Stimulated activated CD8-positive, alpha-beta memory T cell treated with anti-CD3 and anti-CD28 coated beads, Interleukin-2, amount 100 ng/mL, for 1 hour (primary cell): ENCODE measurements at places on chromosomes 13 and 19.

DNA sequence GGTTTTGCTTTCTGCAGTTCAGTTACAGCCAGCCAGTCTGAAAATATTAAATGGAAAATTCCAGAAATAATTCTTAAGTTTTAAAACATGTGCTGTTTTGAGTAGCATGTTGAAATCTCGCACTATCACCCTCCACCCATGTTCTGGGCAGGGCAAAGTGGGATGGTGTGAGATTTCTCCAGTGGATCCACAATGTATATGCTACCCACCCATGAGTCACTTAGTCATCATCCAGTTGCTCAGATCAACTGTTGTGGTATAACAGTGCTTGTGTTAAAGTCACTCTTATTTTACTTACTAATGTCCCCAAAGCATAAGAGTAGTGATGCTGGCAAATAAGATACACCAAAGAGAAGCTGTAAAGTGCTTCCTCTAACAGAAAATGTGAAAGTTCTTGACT lies 56.4 kb downstream of the CYSLTR2 start:
- no peak for DNase-seq

DNA sequence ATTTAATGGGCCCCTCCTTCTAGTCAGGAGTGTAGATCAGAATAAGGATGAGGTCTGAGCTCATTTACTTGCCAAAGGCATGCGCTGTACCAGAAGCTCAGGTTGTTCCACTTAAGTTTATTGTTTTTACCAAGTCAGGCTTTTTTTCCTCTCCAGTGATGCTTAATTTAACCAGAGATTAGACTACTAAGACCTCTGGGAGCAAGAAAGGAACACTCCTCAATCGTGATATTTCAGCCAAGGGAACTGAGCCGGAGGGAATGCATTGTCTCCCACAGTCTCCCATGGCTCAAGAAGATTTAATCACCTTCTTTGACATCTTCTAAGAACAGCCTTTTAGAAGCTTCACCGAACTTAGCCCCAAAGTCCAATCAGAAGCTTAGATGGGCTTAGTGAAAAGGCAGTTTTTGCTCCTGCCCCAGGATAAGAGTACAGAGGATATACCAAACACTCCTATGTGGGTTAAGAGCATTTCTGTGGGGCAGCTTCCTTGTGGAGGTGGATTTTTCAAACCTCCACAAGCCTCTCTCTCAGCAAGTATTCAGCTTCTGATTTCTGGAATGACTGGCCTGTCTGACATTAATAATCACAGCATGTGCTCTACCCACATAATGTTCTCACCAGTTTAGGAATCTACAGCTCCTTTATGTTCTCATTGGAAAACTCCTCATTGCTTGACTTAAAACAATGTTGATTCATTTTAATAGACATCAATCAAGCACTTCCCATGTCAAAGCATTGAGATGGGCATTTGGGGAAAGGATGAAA lies 322.7 kb downstream of the SUCLA2 start:
- DNase-seq = no peak

DNA sequence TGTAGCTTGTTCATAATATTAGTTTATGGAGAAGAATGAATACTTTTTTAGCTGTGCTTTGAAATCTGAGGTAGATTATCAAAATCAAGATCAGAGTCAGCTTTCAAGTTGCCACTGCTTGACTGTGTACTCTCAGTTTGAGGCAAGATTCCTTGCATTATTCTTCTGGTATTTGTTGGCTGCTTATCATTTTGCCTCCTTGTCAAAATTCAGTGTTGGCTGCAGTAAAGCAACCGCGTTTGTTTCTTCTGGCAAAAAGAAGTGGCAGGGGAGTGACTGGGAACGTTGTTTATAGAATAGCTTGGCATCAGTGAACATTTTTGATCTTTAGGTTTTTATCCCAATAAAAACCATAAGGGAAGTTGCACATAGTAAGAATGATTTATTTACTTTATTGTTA lies 419.3 kb upstream of the GPC6 start:
- DNase-seq = no peak

DNA sequence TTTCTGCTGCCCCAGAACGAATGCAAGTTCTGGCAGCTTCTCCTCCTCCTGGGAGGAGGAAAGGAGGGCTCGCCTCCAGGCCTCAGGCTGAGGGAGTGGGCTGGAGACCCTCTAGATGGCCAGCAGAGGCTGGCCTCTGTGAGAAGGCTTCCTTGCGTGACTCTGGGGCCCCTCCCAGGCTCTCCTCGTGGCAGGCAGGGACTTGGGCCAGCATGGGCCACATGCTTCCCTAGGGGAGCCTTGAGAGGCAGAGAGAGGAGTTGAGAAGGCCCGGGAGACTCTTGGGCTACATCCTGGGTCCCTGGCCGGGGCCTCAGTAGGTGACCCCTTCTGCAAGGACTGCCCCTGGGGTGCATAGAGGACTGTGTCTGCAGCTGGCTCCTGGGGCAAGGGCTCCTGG lies 25.9 kb downstream of the LYL1 start:
- DNase-seq = no peak

- no peak for DNase-seq
Observed at GRCh38 chr13:33092073-33092987, 76.1 kb downstream of the KL start.

DNA sequence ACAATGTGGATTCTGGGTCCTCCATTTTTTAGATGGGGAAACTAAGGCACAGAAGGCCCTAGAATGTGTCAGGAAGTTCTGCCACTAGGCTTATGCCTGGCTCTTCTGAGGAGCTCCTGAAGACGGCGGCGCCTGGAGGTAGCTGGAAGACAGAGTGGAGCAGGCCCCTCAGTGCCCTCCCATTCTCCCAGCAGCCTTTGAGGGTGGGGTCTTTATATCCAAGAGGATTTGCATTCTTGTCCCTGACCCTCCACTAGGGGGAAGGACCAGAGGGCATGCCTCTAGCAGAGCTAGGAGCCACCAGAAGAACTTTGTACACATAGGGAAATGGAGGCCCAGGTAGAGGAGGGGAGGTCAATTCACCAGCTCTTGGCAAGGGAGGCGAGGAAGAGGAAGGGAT lies 9.4 kb downstream of the CELF5 start:
- no peak for DNase-seq

GRCh38 chr13:23817136-23817535 lies 72.1 kb downstream of the MIPEP start:
- DNase-seq = no peak

DNA sequence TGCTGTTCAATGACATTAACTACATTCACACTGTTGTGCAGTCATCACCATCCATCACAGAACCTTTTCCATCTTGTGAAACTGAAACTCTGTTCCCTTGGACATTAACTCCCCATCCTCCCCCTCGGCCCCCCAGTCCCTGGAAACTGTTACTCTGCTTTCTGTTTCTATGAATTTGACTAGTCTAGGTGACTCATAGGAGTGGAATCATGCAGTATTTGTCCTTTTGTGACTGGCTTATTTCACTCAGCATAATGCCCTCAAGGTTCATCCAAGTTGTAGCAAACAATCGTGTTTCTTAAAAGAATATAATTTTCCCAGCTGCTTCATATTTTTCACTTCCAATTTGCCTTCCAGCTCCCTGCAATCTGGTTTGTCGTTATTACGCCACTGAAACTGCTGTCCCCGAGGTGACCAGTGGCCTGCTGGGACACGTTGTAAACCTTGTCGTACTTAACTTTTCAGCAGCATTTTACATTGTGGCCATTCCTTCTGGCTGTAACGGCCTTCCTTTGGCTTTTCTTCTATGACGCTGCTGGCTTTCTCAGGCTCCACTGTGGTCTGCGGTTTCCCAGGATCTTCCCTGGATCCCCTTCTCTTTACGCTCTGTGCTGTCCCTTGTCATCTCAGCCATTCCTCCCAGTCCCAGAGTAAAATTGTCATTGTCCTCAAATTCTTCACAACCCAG lies 74.0 kb downstream of the DHRS12 start:
- DNase-seq = no peak

DNA sequence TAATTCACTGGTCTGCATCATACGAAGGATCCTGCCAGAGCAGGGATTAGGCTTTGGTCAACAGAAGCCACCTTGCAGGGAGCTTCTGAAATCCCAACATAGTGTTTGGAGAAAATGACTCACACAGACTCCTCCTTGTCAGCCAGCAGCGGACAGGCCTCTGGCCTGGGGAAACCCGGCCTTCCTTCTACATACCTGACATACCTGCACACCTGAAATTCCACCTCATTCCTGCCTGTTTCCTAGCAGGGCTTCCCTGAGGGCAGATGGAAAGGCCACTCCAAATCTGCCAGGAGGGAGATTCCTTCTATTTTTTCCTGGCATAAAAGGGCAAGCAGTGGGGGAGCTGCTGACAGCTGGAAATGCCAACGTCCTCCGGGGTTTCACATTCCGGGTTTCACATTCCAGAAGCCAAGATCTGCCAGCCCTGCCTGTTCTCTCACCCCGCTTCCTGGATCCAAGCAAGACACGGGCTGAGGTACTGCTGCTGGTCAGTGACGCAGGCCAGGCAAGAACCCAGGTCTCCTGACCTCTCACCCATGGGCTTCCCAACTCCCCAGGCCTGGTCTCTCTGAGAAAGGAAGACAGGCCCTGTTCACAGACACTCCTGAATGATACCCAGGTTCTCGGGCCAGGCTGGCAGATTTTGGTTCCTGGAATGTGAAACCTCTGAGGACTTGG lies 18.2 kb upstream of the IGFL1 start:
- no peak for DNase-seq

GRCh38 chr13:99659226-99659625 lies 158.0 kb downstream of the TM9SF2 start:
- no peak for DNase-seq

- no peak for DNase-seq
Observed at GRCh38 chr13:20840568-20840967, 62.0 kb downstream of the XPO4 start.

GRCh38 chr13:95833126-95833525 lies 156.2 kb downstream of the DNAJC3 start:
- no peak for DNase-seq

DNA sequence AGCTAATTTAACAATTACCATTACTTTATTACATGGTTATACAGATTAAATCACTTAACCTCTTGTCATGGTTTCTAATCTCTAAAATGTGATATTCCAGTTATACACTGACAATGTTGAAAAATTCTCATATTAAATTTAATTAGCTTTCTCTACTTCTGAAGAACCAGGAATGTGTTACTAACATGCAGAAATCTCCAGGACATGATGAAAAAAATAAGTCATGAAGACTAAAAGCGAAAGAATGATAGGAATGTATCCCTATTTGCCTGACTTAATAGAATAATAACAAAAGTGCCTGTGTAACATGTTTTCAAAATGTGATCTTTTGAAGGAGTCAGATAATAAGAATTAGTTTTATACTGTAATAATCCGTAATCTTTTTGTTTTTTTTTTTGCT lies 2823.7 kb upstream of the PCDH20 start:
- no peak for DNase-seq

DNA sequence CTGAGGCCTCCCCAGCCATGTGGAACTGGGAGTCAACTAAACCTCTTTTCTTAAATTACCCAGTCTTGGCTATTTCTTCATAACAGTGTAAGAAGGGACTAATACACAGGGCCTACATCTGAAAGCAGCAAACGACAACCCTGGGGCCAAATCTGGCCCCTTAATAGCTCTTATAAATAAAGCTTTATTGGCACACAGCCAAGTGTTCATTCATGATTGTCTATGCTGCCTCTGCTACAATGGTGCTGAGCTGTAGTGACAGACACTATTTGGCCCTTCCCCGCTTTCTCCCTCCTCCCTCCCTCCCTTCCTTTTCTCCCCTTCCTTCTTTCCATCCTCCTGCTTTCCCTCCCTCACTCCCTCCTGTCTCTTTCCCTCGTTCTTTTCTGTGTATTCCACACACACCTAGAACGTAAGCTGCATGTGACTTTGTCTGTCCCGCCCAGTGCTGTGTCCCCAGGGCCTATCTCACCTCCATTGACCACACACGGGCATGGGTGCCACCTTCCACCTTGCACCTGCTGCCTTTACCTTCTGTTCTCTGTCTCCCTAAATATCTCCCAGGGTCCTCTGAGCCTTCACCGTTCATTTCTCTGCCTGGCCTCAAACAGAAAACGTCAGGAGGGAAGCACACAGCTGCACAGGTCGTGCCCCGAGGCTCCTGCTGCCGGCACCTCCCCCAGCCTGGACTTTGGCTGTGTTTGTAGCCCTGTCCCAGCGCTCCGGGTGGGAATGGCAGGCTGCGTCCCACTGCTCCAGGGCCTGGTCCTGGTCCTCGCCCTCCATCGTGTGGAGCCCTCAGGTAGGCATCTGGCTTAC lies at the start of gene PROZ:
PROZ (plus strand) TSS at position 720 of the 819 bp plus-strand sequence; CDS start at position 733, 13 bp downstream.
- no peak for DNase-seq

- no peak for DNase-seq
Observed at GRCh38 chr13:91879360-91879759, 480.9 kb downstream of the GPC5 start.

- no peak for DNase-seq
Observed at GRCh38 chr19:20197747-20198146, 30.7 kb downstream of the ZNF486 start.

DNA sequence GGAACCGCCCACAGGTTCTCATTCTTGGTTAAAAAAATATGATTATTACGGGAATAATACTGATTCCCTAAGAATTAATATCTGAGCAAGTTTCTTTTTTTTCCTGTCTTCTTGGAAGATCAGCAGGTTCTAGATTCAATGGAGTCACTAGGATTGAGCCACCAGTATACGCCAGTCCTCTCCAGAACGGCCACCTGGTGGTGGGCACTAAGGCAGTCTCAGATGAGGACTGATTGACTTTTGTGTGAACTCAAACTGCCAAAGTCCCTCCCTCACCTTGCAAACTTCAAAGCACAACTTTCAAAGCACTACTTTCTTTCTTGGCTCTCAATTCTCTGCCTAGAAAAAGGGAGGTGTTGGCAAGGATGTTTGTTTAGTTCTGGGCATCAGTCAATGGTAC lies 33.3 kb upstream of the ALOX5AP start:
- no peak for DNase-seq

GRCh38 chr19:32649751-32650150 lies 25.2 kb downstream of the ANKRD27 start:
- DNase-seq = no peak
